AG10803 (cell line): ENCODE measurements at places on chromosomes 3 and 15.

GRCh38 chr15:44804298-44805046 lies 68.1 kb downstream of the TRIM69 start:
- DNase-seq, result no peak

DNA sequence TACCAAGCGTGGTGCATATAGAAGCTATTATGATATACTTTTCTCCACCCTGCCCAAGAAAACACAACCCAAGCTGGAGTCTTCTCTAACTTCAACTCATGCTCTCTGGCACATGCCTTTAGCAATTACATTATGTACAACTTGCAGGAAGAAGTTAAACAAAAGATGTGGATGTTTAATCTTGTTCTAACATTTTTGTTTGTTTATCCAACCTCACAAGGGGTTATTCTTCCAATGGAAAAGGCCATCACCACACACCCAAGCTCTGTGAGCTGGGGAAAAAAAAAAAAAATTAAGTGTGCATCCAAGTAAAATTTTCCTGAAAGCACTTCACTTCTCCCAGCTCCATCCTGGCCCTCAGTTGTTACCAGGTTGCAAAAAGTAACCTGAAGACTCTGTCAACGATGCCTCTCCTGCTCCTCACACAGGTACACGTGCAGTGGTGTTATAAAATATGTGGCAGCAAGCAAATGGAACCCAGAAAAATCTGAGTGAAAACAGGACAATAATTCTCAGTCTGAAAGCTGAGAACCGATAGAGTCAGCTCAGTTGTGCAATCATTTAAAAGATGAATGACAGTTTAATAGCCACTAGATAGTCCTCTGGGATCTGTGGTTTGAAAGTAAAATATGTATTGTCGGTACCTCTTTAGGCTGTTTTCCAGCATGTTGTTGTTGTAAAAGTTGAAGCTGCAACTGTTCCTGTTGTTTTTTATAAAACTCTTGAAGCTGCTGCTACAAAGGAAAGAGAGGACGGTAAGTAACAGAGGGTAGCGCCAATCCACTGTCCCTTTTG lies 531.4 kb downstream of the FOXP1 start:
- peak; percentile 70 for DNase-seq

GRCh38 chr15:78933823-78934654 lies 10.8 kb downstream of the CTSH start:
- no peak for DNase-seq

DNA sequence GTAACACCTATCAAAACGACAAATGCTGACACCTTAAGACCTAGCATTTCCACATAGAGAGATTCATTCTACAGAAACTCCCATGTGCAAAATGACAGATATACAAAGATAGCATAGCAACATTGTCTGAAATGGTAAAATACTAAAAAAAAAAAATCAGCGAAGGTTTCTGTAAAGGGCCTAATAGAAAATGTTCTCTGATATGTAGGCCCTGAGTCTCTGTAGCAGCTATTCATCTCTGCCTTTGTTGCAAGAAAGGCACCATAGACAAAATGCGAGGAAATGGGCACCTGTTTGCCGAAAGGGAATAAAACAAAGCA lies 631 bp upstream of the MFGE8 start:
- DNase-seq, result no peak

- DNase-seq, result no peak
Measured at GRCh38 chr3:179546814-179547241, 15.9 kb upstream of the ACTL6A start.

- DNase-seq, result no peak
Measured at GRCh38 chr15:52228921-52229320, 37.7 kb upstream of the GNB5 start.

GRCh38 chr3:134441821-134442220 lies 44.0 kb downstream of the ANAPC13 start:
- peak; percentile 43 for DNase-seq

DNA sequence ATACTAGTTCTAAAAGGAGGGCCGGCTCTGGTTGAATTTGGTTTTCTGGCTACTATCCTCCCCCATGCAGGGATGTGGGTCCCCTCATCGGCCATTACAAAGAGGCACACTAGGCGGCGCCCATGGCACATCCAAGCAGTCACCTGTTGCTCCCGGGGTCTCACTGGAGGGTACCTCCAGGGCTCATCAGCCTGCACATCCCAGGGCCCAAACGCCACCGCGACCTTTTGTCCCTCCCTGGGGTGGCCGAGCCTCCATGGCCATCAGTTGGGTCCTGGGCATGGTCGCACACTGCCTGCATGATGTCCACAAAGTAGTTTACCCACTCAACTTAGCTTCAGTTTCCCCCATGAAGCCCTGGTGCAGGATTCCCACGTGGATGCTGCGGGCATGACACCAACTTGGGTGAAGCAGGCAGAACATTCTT lies 28.3 kb downstream of the IDH3A start:
- no peak for DNase-seq

- no peak for DNase-seq
Measured at GRCh38 chr3:50515565-50516439, 12.4 kb upstream of the CACNA2D2 start.
